Transverse colon (tissue), 4 donors: ENCODE measurements at places on chromosomes 12 and 14.

- no peak for DNase-seq
Observed at GRCh38 chr12:14982562-14982961, 9.7 kb downstream of the PDE6H start.

- no peak for DNase-seq
Observed at GRCh38 chr12:4962539-4963486, 53.1 kb downstream of the KCNA1 start.

- DNase-seq = peak; percentile 39
Observed at GRCh38 chr14:69260861-69261564, 1.1 kb downstream of the GALNT16 start.

GRCh38 chr12:105783983-105784947 lies 354.5 kb downstream of the NUAK1 start:
- no peak for DNase-seq

DNA sequence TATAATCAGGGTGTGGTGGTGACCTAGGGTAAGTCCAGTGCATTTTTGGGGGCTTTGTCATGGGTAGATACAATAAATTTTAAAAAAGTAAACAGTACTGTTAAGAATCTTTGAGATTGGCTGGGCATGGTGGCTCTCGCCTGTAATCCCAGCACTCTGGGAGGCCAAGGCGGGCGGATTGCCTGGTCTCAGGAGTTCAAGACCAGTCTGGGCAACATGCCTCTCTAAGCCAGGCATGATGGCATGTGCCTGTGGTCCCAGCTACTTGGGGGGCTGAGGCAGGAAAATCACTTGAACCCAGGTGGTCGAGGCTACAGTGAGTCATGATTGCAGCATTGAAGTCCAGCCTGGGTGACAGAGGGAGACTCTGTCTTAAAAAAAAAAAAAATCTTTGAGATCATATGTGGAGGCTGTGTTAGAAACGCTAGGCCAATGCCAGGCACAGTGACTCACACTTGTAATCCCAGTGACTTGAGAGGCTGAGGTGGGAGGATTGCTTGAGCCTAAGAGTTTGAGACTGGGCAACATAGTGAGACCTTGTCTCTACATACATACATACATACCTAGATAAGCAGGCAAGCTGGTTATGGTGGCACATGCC lies 67.7 kb downstream of the PRKCH start:
- DNase-seq = no peak

GRCh38 chr12:72146495-72146894 lies 125.7 kb upstream of the TRHDE start:
- no peak for DNase-seq

DNA sequence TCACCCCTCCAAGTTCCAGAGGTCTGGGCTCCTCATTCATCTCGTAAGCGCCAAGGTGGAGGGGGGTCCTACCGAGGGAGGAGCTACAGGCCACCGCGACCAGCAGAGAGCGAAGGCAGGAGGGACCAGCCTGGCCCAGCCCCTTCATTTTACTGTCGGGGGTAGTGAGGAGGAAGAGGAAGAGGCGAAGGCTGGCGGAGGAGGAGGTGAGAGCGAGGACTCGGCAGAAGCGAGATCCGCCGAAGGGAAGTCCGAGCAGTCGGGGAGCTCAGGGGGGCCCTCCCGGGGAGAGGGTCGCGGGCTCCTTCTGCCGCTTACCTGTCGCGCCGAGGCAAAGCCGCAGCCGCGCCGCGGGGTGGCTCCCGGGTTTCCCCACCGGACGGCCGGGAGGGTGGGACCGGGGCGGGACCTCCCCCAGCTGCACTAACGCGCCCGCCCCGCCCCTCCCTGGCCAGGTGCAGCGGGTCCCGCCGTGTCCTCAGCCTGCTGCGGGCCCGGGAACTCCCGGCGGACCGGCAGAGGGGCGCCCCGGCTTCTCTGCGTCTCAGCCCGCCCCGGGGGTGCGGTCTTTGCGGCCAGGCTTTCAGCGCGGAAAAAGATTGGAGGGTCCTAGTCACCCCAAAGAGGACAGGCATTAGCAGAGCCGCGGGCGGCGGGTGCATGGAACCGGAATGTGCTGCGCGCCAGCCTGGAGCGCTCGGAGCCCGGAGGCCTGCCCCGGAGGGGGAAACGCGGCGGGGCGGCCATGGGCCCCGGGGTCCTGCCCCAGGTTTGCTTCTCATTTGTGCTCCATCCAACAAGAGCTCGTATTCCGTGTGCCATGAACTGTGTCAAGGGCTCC lies at the start of gene GALNT6:
Gene GALNT6 (minus strand): TSS at position 124 of the 841 bp plus-strand sequence. CDS start 11,625 bp downstream, outside the sequence.
- DNase-seq = peak; percentile 87

DNA sequence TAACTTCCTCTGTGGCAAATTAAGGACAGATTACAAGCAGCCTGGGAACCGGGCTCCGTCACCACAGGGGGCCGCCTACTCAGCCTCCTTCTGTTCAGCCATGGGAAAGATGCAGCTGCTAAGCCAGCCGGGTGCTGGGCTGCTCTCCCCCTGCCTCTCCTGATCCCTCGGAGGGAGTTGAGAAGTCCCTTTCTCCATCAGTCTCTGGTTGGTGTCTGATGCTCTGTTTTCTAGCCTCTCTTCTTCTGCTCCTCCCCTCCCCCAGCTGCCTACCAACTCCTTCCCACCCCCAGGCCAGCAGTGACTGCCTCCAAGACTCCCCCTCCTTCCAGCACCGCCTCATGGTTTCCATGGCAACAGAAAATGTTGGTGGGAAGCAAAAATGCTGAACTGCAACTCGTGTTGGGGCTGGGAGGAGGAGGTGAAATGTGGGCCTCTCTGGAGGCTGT lies 486.7 kb downstream of the APAF1 start:
- DNase-seq = no peak

DNA sequence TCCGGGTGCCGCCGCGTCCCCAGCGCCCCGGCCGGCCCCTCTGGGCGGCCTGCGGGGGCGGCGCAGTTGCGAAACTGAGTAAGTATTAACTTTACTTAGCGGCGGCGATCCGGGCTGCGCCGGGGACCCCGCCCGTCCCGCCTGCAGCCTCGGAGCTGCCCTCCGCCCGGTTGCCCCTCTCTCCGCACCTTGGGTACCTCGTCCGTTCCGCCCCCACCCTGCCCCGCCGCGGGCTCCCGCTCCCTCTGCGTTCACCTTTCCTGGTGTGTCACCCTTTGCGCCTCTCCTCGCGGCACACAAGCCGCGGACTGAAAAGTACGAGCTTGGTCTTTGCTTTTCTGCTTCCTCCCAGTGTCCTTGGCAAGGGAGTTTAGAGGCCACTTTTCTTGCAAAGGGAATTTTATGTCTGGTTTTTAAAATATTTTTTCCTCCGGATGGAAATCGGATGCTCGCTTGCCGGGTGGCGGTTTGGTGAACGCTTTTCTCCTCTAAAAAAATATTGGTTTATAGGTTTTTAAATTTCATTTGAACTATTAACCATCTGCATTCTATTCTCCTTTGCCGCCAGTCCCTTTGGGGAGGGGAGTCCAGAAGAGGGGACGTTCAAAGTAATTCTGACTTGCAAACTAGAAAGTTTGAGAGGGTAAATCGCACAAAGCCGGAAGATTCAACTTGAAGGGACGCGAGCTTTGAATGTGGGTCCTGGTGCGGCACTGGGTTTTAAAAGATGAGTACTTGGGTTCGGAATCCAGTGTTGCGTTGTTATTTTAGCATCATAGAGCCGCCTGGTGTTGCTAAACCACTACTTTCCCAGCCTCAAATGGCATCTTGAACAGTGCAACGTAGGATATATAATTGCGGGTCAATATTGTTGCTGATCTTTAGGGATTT lies 834 bp downstream of the RASSF8 start:
- DNase-seq = peak; percentile 31

DNA sequence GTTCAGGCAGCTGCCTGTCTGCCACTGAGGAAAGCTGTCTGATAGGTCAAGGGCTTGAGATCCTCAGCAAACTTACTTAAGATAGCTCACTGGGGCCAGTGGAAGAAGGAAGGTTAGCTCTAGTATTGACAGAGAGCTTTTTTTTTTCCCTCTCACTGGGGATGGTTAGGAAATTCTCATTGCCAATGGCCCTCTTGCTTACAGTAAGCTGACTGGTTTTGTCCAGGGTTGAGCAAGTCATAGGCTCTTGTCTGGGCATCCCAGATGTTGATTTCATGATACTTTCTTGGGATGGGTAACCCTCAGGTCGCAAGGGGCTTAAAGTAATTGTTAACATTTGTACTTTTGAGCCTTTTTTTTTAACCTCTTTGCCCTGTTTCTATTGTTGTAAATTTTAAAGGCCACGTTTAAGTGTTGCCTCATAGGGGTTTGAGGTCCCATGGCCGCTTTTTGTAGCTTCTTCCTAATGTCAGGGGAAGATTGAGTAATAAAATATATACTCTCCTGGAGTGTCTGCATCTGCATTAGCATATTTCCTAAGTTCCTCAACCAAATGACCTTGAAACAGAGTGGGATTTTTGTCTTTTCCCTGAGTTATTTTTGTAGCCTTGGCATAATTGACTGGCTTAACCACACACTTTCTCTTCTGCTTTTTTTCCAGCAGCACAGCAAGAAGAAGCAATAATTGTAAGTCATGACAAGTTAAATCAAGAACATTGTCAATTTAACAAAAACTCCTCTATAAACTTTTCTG lies 716.0 kb downstream of the LRFN5 start:
- DNase-seq = no peak

GRCh38 chr12:93146263-93146939 lies 217.3 kb upstream of the EEA1 start:
- no peak for DNase-seq

- no peak for DNase-seq
Observed at GRCh38 chr12:18068355-18068754, 21.6 kb downstream of the RERGL start.
